ENCODE measurements at places on chromosomes 5 and 9. TPM values are rescaled to one million over a fixed set of nuclear protein-coding genes. Genes with fewer than 3 reads are reported as not detected.
A peak's percentile ranks its signal among the peaks of the same experiment; 100 is the strongest.

- peak; percentile 29 for DNase-seq
These were observed 95.8 kb upstream of the KLF9 start for GRCh38 chr9:70510157-70510770.

- no peak for DNase-seq
These were observed 91.4 kb downstream of the C9orf152 start for GRCh38 chr9:110116543-110116885.

PCDHGB6 gene
- total RNA-seq, result not detected

GRCh38 chr9:32069169-32069813, 315.2 kb upstream of the ACO1 start:
- no peak for DNase-seq

DNA sequence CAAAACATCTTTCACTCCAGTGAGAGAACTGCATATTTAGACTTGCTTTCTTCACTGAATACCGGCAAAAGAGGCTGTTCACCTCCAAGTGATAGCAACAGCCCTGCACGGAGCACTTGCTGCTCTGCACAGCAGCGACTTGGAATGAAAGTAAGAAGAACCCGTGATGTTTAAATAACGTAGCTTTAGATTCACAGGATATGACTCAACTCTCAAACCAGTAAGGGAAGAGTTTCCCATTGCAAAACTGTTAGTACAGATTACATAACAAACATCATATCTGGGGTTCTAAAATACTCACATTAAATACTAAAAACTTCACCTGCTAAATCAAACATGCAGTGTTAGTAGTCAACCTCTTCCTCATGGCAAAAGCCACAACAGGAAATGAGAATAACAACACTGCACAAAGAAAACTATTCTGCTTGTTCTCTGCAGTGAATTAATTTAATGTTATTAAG, 203.4 kb downstream of the MCTP1 start:
- peak; percentile 74 for DNase-seq

- DNase-seq, result no peak
These were observed 115.7 kb downstream of the FSTL4 start for GRCh38 chr5:133496631-133497030.

GRCh38 chr5:95866435-95867040, 44.0 kb upstream of the GLRX start:
- no peak for DNase-seq

GRCh38 chr9:3980771-3981170, 319.1 kb downstream of the GLIS3 start:
- DNase-seq, result peak; percentile 77

DNA sequence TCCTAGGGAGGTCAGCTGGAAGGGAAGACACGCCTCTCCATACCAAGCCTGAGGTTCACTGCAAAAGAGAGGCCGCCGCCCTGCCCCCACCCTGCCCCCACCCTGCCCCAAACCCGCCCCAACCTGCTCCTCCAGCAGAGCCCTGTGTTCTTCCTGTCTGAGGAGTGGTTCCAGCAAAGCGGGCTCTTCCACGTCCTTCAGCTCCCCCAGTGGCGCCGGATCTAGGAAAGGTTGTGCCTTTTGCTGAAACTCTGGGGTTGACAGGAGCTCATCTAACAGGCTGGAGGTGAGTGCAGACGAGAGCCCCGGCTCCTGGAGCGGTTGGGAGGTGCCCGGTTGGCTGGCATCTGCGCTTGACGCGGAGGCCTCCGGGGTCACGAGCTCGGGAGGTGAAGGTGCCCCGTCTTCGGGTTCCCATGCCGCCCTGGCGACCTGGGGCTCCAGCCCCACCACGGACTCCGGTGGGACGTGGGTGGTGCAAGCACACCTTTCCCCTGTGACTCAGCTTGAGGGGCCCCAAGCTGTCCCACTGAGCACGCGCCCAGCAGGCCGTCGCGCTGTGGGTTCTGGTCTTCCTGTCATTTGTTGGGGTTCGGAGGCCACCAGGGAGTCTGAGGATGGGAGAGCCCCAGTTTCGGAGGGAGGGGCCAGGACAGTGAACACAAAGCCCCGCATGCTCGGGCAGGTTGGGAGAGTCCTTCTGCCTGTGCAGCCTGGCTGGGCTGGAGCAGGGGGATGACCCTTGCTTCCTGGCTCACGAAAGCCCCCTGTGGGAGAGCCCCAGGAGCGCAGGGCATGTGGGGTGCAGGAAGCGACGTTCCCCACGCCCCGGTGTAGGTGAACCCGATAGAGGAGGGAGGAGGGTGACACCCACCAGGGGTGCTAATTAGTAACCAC, 1467.1 kb downstream of the FOXD4L5 start:
- no peak for DNase-seq

IFNA21 gene
- not detected for total RNA-seq

GRCh38 chr5:74415695-74416102, 224.8 kb downstream of the ENC1 start:
- DNase-seq, result no peak

DNA sequence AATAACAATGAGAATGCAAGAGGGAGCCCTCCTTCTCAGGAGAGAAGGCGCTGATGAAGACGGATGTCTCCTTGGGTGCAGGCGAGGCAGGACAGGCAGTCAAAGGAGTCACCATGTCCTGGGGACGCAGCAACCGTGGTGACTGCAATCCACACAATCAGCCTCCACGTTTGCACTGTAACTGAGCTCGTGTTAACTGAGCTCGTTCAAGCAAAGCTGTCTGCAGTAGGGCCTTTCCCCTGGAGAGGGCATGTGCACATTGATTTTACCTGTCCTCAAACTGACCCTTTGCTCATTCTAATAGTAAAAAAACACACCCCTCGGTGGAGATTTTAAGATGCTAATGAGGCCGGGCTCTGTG, 2.8 kb downstream of the SARDH start:
- DNase-seq, result no peak

PKD2L2 gene
- not detected for total RNA-seq

- DNase-seq, result no peak
These were observed 31.8 kb downstream of the MAP1B start for GRCh38 chr5:72138943-72139521.

- no peak for DNase-seq
These were observed 123.8 kb downstream of the DROSHA start for GRCh38 chr5:31407921-31408693.

DNA sequence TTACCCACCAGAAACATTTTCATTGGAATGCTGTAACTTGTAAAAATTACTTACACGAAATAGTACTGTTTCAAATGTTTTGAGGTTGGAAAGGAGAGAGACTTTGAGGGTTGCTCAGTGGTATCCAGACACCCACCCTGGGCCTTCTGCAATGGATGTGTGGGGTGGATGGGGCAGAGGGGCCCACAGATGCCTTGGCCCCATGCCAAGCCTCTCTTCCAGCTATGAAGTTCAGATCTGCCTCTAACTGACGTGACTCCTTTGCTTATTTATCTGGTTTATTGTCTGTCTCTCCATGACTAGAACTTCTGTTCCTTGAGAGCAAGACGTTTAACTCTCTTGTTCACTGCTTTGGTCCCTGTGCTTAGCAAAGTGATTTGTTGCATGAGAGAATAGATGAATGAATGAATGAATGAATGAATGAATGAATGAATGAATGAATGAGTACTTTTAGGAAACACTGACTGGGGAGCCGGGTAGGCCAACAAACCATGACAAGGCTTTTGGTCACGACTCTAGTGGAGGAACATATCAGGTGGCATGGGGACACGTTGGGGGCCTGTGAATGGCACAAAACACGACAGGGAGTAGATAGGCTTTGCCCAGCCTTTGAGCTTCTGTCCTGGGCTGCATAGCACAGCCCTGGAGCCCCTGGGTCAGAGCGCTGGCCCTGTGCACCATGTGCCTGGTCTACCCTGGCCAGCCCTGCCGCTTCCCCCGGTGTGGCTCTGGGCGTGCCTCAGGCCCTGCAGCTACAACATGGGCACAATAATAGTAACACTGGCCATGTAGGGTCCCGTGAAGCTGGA, 31.8 kb downstream of the AK8 start:
- DNase-seq, result no peak

PLAC8L1 gene
- not detected for total RNA-seq

- no peak for DNase-seq
These were observed 120.0 kb upstream of the CACNA1B start for GRCh38 chr9:137757613-137758029.

CNTLN gene
- 9.1 TPM for total RNA-seq

ODF2 gene
- total RNA-seq, result 52.9 TPM

IFNK gene
- total RNA-seq, result not detected

GRCh38 chr9:125277411-125277810, 15.8 kb downstream of the GAPVD1 start:
- no peak for DNase-seq

PDGFRB gene
- total RNA-seq, result 21.0 TPM

- DNase-seq, result peak; percentile 83
These were observed 103.9 kb downstream of the SPOCK1 start for GRCh38 chr5:137395011-137395755.

FBLL1 gene
- total RNA-seq, result not detected

TICAM2 gene
- not detected for total RNA-seq

DNA sequence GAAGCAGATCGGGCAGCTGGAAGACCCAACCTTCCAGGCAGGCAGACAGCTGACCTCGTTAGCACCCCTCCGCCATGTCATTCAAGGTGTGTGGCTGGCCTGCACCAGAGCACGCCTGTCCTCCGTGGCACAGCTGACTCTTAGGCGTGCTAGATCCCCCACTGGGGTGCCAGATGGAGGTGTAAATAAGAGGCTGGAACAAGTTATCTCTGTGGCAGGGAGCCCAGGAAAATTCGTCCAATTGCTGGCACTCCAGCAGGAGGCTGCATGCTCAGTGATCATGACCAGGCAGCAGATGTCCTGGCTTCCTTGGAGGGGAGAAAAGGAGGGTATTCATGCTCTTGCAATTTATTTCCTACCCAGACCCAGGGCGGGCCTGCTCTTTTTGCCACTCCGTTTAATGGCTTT, 7.8 kb upstream of the ALDOB start:
- DNase-seq, result peak; percentile 99

DNA sequence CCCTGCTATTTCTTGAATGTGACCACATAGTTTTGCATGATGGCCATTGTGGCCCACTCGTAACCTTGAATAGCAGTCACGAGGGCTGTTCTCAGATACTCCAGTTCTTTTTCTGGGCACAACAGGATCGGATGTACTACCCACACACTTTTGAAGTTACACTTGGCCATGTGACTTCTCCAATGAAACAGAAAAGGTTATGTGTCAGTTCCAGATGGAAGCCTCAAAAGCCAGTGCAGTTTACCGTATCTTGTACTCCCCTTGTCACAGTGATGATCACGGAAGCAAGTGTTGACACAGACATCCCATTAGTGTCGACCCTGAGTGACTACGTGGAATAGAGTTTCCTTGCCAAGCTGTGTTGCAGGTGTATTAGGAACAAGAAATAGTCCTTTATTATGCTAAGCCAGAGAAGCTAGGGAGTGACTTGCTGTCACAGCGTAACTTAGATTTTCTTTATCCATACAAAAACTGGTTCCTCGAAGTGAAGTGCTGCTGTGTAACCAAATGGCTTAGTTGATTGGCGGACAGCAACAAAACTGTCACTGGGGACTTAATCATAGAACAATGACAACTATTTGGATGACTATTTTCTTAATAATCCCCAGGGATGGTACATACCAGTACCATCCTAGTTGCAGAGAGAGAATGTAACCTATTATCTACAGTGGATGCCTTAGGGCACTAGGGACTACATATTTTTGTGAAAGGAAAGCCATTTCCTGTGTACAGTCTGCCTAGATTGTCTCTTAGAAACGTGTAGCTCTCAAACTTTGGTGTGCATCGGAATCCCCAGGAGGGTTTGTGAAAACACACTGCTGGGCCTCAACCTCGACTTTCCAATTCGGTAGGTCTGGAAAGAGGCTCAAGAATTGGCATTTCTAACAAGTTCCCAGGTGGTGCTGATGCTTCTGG, 90.1 kb upstream of the DMRT1 start:
- no peak for DNase-seq

CAMK4 gene
- not detected for total RNA-seq

ANXA6 gene
- 299 TPM for total RNA-seq

DNA sequence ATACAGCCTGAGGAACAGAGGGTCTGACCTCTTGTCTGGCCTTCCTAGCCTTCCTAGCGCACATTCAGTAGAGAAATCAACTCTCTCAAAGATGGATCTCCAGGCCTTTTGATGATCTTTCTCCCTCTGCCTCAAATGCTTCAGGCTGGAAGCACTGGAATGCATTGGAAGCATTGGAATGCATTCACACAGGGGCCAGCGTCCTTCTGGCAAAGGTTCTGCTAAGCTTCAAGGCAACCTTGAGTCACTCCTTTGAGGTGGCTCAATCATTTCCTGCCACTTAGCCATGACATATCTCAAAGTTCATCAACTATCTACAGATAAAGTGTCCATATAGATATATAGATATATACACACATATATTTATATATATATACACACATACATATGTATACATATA, 42.9 kb downstream of the OR2K2 start:
- DNase-seq, result no peak

AJM1 gene
- total RNA-seq, result 0.49 TPM

CDO1 gene
- not detected for total RNA-seq

DNA sequence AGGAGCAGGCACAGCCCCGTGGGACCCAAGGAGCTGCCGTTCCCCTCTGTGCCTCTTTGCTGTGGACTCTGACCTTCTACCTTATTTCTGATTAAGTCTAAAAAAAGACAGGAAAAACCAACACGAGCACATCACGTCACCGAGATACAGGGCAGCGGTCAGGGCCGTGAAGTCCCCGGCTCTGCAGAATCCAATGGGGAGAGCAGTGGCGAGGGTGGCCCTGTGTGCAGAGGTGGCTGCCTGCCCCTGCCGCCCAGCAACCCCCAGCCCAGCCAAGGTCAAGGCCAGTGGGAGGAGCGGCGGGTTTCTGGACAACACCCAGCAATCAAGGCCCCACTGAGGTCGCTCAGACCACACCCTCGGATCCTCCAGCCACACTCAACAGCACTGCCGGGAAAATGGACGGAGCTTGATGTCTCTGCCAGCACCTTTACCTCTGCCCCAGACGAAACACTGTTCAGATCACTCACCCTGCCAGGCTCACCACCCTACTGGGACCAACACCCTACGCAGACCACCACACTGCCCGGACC, 32.7 kb upstream of the SLC9A3 start:
- DNase-seq, result no peak

DNA sequence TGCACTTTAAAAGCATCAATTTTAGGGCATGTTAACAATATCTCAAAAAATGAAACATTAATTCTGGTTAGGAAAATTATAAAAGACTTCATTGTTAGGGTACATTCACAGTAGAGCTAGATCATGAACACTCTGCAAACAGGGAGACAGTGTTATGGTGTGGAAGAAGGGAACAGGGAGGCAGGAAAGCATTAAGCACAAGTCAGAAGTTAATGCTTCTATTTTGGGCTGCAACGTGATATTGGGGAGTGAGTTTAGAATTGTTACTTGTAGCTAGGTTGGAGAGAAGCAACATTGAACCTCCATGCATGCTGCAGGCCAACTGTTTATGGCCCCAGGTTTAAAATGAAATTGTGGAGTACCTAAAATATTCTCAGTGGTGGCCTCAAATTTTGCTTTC, 278.1 kb upstream of the NMUR2 start:
- no peak for DNase-seq

GFM2 gene
- total RNA-seq, result 67.7 TPM

GRCh38 chr9:132209228-132209627, 47.4 kb downstream of the NTNG2 start:
- DNase-seq, result no peak

DNA sequence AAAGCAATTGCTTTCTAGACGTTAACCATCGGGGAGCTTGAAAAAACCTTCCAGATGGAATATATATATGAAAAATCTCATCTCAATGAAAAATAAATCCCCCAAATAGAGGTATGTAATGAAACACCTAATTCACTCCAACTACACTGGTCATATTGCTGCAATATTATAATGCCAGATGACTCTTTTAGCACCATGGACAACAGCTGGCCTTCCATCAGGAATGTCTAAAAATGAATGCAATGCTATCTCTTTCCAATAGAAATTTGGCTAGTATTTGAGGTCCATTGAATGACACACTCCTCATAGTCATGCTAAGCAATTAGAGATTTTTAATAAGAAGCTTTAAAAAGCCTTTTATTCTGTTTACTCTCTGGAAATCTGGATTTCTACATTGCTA, 340.2 kb upstream of the BRINP1 start:
- DNase-seq, result no peak

All from G401 (cell line).